Motor neuron (in vitro differentiated cells): ENCODE measurements at places on chromosomes 11 and 22. TPM values are rescaled to one million over a fixed set of nuclear protein-coding genes. Genes with fewer than 3 reads are reported as not detected.

NRIP3 gene
- total RNA-seq, result 8.5 and 8.6 TPM in 2 replicates

OR8H1 gene
- total RNA-seq, result 0.13 TPM in 1 of 2 replicates, not detected in the other

- peak; percentile 40 for ATAC-seq
These were observed 1.2 kb downstream of the PHLDB1 start for GRCh38 chr11:118608360-118609227.

DNA sequence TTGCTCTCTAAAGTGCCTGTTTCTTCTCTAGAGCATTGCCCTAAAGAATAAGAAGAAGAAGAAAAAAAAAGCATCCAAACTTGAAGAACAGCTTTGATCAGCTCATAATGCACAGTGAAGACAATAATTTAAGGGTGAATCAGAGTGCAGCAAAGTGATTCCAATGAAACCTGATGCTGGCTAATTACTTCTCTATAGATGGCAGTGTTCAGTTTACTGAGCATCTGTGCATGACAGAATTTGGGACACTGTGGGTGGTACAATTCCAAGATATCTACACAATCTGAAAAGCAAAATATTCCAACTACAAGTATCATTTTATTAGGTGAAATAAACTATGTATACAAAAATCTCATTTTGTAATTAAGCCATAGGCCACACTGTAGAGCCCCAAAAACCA, 450.5 kb upstream of the CCDC90B start:
- no peak for ATAC-seq

FGF19 gene
- 0.83 and 1.1 TPM in 2 replicates for total RNA-seq
